Stimulated activated CD8-positive, alpha-beta memory T cell treated with anti-CD3 and anti-CD28 coated beads, Interleukin-15, amount 100 ng/mL, for 4 hours (primary cell): ENCODE measurements at places on chromosomes 7 and 10.

DNA sequence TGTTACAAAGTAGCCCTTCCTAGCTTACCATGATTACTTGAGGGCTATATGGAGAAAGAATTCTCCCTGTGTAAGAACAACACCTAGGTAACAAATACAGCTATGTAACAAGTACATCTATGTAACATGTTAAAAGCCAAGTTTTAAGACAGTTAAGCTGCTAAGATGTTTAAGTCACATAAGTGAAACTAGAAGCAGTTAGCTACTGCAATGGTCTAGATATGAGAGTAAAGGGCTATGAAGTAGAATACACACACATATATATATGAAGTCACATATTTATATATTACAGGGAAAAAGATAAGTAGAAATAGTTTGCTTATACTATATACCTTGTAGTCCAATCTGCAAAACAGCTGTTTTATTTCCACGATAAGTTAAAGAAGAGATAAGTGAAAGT is 14.4 kb downstream of the POT1 start:
- no peak for DNase-seq

- DNase-seq = no peak
These were observed 11.9 kb downstream of the ZCCHC24 start for GRCh38 chr10:79433324-79434222.

GRCh38 chr10:9289811-9290210 is 1235.3 kb downstream of the GATA3 start:
- no peak for DNase-seq

- DNase-seq = no peak
These were observed 16.9 kb upstream of the MYL10 start for GRCh38 chr7:101645951-101646350.

- no peak for DNase-seq
These were observed 60.1 kb downstream of the INPP5A start for GRCh38 chr10:132597654-132598053.
